ENCODE measurements at places on chromosomes 1 and 21.

GRCh38 chr1:42765832-42766740 is 742 bp downstream of the P3H1 start:
- DNase-seq: no peak

GRCh38 chr1:199290186-199290585 is 651.3 kb downstream of the PTPRC start:
- DNase-seq: no peak

GRCh38 chr1:24266998-24267397 is 52.2 kb upstream of the GRHL3 start:
- DNase-seq: no peak

- DNase-seq: no peak
Measured at GRCh38 chr1:185860859-185861258, 126.7 kb downstream of the HMCN1 start.

- DNase-seq: no peak
Measured at GRCh38 chr1:11872545-11872944, 13.8 kb upstream of the NPPB start.

GRCh38 chr1:6528492-6528891 is 25.8 kb downstream of the NOL9 start:
- no peak for DNase-seq

DNA sequence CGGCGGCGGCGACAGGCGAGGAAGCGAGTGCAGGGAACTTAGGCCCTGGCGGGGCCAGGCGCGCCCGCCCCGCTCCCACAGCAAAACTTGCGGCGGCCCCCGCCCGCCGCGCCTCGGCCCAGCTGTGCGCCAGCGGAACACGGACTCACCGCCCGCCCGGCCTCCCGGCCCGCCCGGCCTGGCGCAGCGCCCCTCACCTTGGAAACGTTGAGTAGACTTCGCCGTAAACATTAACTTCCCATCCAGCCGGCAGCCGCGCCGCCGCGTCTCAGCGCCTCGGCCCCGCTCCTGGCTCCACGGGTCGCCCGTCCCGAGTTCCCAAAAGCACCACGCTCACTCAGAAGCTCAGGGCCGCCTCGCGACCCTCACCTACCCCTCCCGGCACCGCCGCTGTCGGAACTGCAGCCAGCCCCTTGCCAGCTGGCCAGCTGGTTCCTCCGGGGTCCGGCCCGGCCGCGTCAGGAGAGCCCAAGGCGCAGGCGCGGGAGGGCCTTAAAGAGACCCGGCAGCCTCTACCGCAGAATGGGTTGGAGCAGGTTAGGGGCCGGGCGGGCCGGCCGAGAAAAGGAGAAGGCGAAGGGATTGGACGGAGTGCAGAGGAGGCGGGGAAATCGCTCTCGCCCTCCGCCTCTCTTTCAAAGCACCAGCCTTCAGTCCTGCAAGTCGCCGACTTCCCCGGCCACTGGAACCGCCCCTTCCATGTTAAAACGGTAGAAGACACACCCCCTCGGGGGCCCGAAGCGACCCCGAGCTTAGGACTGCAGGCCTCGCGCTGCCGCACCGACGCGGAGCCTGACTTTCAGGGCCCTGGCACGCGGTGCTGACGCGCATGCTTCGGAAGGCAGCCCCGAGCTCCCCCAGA is at the start of gene EVI5:
EVI5 (minus strand) TSS at position 470 of the 862 bp plus-strand sequence. CDS start 48,562 bp downstream, outside the sequence.
- DNase-seq: peak; percentile 13

DNA sequence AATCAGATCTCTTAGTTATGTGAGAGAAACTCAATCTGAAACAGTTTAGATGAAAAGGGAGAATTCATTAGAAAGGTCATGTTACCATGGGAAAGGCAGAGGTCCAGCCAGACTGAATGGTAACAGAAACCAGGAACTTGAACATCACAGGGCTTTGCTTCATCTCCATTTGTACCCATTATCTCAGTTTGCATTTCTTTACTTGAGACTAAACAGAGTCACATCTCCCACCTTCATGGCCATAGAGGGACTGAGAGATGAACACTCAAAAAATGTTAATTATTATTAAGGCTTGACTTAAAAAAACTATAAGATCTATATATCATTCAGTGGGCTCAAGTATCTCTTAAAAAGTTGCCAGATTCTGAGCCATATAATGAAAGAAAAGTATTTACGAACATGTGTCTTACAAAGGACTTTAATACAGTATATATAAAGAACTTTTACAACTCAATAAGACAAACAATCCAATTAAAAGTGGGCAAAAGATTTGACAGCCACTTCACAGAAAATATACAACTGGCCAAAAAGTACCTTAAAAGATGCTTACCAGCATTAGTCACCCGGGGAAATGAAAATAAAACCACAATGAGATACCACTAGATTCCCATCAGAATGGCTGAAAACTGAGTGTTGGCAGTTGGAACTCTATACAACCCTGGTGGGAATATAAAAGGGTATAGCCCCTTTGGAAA is 13.2 kb downstream of the KYAT3 start:
- DNase-seq: no peak

DNA sequence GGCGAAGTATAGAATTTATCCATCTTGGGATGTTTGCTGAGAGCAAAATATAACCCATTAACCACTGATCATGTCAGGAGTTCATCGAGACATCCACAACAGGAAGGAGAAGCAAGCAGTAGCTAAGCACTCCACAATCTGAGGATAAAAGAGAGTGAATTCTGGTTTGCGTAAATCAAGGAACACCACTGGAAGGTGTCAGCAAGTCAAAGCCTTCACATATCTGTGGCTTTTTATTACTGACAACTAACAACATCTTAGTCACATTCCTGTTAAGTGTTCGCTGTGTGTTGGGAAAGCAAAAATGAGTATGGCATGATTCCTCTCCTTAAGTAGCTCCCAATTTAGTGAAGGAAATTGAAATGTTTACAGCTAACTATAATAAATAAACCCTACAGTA is 44.5 kb upstream of the DARS2 start:
- no peak for DNase-seq

DNA sequence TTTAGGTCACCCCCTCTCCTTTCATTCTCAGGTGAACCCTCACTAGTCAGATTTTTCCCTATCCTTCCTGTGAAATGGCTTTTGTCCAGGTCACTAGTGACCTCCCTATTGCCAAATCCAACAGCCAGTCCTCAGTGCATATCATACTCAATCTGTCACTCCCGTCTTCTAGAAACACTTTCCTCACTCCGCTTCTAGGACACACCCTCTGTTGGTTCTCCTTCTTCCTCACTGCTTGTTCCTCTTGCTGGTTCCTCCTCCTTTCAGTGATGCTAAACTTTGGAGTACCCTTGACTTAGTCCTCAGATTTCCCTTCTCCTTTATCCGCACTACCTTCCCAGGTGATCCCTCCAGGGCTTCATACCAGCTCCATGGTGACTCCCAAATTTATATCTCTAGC is 94.3 kb downstream of the RNF220 start:
- DNase-seq: no peak

- no peak for DNase-seq
Measured at GRCh38 chr1:49199564-49199963, 422.9 kb upstream of the BEND5 start.

DNA sequence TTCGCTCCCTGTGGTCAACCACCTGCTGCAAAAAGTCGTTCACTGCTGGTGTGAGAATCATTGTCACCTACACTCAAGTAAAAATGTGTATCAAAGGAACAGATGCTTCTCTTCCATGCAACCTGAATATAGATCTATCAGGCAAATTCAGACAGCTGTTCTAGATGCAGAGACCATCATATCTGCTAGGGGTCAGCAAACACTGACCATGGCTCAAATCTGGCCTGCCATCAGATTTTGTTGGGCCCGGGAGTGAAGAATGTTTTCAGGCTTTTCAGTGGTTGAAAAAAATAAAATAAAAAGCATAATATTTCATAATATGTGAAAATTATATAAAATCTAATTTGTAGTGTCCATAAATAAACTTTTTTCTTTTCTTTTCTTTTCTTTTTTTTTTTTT is 199.6 kb downstream of the RGS7 start:
- no peak for DNase-seq

GRCh38 chr1:157124855-157125254 is 13.3 kb downstream of the ETV3 start:
- no peak for DNase-seq

- DNase-seq: no peak
Measured at GRCh38 chr1:229102741-229103391, 168.0 kb upstream of the RAB4A start.

DNA sequence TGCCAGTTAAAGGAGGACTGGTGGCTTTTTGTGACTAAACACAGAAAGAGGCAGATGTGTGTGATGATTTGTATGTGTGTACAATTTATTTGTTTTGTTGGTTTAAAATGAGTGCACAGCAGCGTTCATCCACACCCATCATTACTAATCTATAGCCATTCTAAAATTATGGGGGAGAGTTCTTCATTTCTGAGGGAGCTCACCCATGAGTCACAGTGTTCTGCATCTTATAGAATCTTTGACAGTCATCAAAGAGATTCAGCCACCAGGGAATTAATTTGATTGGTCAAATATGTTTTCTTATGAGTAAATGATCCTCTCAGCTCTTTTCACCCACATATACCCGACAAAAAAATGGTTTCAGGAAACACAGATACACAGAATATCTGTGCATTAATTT is 147.9 kb downstream of the GREM2 start:
- no peak for DNase-seq

DNA sequence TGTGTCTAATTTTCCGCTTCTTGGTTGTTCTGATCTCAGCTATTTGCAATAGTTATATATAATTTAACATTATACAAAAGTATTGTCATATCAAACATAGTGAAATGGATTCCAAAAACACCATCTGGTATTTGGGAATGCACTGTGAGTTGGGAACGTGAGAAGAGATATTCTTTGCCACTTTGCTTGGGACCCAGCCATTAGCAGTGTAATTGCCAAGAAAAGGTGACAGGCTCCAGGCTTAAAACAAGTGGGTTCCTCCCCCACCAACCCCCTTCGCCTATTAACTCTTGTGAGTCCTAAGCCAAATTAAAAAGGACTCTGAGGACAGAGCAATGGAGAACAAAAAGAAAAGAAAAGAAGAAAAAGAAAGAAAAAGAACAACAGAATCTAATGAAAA is 186.7 kb upstream of the NFIA start:
- DNase-seq: no peak

DNA sequence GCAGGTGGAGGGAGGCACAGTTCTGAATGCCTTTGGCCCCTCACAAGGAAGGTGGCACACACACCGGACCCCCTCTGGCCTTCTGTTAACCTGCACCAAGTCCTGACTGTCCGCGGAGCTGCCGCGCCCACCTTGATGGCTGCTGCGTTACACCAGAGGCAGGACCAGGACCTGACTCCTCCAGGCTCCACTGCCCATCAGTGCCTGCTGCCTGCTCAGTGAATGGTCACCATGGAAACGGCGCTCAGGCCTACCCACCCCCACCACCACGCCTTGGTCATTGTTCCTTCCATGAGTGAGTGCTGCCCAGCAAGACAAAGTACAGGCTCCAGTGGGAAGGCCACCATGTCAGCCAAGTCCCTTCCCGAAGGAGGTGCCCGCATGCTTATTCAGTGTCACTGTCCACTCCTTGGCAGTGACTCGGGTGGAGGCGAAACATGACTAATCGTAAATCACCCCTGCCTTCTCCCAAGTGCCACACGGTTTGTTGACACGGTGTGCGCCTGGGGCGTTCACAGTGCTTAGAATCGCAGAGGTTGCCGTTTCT is 57.3 kb downstream of the SLC37A1 start:
- no peak for DNase-seq

- no peak for DNase-seq
Measured at GRCh38 chr1:206556047-206556749, 48.9 kb downstream of the RASSF5 start.

- no peak for DNase-seq
Measured at GRCh38 chr1:105373681-105374080, 1624.0 kb downstream of the AMY1C start.

GRCh38 chr1:212203630-212204029 is 81.6 kb upstream of the PPP2R5A start:
- DNase-seq: no peak

GRCh38 chr1:9731051-9731537 is 79.6 kb downstream of the PIK3CD start:
- no peak for DNase-seq

DNA sequence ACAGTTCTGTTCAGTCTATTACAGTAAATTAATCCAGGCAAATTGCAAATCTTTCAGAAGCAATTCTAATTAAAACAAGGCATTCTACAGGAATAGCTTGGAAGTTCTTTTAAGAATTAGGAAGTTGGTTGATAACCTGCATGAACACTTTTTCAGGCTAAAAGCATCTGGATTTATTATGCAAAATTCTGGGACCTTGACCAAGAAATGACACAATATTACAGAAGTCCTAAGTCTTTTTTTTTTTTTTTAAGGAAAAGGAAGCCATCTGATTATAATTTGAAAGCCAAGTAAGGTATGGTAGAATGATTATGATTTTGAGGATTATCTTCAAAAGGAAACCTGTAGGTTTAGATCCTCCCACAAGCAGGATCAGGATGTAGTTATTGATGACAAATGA is 74.7 kb upstream of the KCNK2 start:
- no peak for DNase-seq

DNA sequence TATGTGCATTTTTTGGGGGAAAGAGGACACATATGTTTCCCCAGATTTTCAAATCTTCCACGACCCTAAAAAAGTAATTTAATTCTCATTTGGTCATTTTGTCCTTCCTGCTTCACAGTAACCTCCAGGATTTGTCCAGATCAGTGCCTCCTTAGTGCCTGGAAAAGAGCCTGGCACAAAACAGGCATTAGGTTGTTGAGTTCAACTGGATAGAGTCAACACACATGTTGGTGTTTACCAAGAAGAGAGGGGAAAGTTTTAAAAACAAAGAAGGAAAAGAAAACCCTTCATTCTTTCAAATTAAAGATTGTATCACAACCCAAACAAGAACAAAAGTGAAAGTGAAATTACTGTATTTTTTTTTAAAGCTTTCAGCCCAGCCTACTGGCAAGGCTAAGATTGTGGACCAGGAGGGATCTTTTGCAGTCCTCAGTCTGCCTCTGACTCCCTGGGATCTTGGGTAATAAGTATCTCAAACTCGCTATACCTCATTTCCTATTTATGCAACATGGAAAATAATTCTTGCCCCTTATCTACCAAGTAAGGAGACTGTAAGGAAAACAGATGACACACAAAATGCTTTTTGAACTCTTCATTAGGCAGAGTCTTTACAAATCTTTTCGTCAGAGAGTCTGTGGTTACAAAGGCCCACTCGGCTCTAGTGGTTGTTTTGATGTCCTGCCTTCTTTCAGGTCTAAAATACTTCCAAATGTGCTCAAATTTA is 57.8 kb downstream of the ZNF281 start:
- no peak for DNase-seq

DNA sequence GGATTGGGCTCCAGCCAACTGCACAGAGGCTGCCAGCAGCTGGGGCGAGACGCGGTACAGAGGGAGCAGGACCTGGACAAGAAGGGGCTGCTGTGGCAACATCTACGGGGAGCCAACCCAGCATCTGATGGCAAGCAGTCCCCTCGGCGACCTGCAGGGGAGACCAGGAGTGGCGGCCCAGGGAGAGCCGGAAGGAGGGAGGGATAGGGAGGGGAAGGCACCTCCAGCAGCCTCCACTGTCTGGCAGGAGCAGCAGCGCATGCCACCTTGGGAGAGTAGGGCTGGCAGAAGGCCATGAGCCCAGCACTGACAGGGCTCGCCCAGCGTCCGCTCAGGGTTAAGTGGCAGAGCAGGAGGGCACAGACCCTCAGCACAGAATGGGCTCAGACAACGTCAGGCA is 17.3 kb downstream of the CHD5 start:
- no peak for DNase-seq

- DNase-seq: no peak
Measured at GRCh38 chr1:149849947-149850360, 49.4 kb upstream of the BOLA1 start.
